ENCODE measurements at places on chromosomes 4 and X.

DNA sequence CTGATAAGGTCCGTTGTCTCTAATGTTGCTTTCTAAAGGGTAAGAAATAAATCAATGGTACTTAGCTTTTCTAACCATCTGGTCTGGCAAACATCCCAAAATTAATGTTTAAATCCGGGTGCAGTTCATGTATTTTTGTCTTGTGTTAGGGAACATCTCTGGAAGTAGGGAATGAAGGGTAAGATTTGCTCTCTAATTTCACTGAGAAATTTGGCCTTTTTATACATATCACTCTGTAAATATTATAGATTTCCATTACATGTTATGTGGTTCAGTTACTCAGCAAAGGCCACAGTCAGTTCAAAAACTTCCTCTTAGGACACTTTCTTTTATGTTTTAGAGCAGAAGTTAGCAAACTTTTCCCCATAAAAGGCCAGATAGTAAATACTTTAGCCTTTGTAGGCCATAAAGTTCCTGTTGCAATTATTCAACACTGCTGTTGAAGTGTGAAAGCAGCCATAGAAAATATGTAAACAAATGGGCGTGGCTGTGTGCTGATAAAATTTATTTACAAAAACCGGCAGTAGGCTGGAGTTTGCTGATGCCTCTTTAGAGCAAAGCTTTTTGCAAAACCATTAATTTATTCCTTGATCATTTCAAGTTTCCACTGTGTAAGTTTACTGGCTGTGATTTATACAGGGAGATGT is 218.1 kb downstream of the ANTXR2 start:
- no peak for DNase-seq

GRCh38 chrX:68988865-68989264 is 160.0 kb downstream of the EFNB1 start:
- no peak for DNase-seq

GRCh38 chrX:39689376-39690104 is 408.2 kb downstream of the BCOR start:
- DNase-seq = no peak

GRCh38 chrX:55767100-55767499 is 49.6 kb downstream of the RRAGB start:
- no peak for DNase-seq

GRCh38 chrX:77788050-77788449 is 2.0 kb upstream of the ATRX start:
- no peak for DNase-seq

GRCh38 chr4:62930884-62931283 is 1478.4 kb downstream of the TECRL start:
- no peak for DNase-seq

DNA sequence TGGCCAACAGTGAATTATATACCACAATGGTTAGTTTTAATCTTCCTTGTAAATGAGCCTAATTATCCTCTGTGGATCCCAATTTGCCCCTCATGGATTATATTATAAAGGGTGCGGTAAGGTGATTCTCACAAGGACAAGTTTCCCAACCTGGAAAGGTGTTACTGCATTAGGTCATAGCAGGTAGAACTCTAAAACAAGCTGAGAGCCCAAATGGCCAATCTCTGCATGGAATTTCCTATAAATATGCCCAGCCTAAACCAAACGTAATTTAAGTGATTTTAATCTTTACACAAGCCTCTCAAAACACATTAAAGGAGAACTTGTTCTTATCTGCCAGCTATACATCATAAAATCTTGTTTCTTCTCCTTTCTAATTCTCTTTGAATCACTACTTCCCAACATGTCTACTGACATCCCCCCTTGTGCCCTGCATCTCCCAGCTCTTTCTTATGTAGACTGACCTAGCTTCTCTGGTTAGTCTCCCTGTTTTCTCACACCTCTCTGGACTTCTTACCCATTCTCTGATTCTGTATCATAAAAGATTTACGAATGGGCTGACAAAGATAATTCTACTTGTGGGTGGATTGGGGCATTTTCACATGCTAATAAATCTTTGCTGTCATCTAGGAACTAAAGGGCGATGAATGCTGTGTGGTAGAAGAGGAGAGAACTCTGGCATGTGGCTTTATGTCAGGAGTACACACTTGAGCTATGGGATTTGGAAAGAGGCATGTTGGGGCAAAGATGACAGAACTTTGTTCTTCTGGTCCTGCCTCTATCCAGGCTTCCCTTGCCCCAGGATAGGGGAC is 94.3 kb upstream of the PGRMC2 start:
- no peak for DNase-seq

DNA sequence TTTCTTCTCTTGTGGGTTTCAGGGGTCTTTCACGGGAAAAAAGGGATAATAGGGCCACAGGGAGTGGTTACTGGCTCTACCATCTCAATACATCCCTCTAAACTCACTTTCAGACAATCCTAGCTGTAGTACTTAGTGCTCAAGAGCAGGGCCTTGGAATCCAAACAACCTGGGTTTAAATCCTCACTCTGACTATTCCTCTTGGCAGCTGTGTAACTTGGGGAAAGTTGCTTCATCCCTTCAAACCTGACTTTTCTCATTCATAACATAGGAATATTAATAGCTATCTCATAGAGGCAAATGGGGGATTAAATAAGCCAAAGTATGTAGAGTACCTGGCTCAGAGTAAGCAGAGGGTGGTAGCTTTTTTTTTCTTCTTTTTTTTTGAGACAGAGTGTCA is 32.4 kb downstream of the CCNG2 start:
- no peak for DNase-seq

GRCh38 chr4:26108054-26108453 is 194.0 kb downstream of the SMIM20 start:
- no peak for DNase-seq

DNA sequence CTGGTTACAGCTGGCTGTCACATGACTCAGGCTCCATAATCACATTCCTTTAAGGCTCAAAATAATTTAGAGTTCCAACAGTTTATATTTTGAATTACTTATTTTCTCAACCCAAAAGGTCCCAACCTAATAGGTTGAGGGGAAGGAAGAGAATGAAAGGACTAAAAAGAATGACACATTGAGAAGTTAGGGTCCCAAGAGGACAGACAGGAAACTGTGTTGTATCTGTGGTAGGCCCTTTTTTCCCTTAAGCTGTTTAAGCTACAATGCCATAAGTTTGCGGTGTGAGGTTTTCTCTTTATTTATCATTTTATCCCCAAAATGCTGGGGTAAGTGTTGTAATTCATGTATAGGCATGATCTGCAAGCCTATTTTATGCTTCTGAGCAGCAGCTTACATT is 290.2 kb downstream of the ZNF674 start:
- no peak for DNase-seq

DNA sequence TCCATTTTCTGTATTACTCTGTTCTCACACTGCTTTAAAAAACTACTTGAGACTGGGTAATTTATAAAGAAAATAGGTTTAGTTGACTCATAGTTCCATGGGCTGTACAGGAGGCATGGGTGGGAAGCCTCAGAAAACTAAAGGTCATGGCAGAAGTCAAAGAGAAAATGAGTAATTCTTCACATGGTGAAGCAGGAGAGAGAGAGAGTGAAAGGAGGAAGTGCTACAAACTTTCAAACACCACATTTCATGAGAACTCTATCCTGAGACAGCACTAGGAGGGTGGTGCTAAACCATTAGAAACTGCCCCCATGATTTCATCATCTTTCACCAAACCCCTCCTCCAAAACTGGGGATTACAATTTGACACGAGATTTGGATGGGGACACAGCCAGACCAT is 108.0 kb upstream of the PBDC1 start:
- no peak for DNase-seq

DNA sequence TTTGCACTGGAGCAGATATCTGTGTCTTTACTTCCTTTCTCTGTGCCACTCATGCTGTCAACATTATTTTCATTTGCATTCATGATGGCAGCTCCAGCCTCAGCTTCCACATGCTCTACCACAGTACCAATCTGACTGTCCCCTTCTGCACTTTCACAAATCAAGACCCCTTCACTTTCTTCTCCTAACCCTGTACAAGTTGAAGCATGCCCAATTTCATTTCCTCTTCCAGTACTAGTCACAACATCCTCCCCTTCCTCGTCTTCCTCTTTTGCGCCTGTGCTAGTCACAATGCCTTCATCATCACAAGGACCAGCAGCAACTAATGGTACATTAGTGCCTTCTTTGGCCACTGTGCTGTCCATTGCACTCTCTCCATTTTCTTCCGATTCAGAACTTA is 26.5 kb downstream of the BOD1L1 start:
- DNase-seq = no peak

GRCh38 chrX:1450361-1451161 is 2.1 kb downstream of the ASMTL start:
- no peak for DNase-seq

DNA sequence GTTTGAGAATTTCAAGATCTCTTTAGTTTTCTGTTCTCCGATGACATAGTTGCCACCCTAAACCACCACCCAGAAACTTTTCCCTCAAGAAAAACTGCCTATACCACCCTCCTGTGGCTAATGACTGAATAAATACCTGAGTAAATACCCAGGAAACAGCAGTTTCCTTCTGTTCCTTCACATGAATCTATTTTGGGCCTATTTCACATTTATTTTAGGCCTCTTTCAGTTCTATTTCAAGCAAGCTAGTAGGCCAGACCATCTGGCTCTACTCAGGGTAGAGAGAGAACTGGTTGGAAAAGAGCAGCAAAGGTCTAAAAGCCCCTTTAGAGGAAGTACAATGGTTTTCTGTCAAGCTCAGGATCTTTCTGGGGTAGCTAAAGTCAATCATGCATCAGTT is 23.4 kb downstream of the ARHGEF9 start:
- no peak for DNase-seq

DNA sequence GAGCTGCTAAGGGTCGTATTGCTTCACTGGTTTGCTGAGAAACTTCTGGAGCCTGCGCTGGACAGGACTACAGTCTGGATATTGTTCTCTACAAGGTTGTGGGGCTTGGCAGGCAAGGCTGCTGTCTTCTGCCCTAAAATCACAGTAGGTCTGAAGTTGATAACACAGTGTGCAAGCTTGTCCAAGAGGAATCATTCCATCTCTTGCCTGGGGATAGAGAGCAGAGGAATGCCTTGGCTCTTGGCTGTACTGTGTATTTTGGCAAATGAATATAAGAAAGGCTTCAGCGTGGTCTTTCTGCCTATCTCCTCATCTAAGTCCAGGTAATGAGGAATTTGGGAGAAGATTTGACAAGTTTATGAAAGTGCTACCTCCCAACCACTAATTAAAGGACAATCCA is 9.4 kb upstream of the RASL11B start:
- no peak for DNase-seq

- no peak for DNase-seq
These were observed 169.1 kb downstream of the LDB2 start for GRCh38 chr4:16729336-16729735.

DNA sequence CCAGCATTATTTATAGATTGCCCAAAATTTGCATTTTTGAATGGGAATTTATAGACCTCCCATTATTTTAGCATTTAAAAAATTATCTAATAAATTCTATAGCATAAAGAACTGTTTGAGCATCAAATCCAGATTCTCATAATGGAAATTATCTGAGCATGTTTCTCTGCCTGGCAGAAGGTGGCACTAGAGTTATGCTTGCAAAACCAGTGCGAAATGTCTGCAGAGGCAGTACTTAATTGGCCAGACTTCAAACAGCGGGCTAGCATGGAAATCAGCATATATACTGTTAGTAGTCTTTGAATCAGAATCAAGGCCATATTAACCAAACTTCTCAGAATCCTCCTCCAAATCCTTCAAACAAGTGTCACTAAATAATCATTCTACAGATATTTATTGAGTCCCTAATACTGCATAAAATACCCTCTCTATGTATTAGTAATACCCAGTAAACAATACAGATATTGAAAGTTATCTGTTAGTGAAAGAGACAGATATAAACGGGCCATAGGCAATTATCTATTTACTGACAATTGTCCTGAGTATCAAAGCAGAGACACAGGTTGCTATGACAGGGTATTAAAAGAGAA is 78.7 kb upstream of the DCLK2 start:
- DNase-seq = no peak

- DNase-seq = no peak
These were observed 49.0 kb downstream of the AMMECR1 start for GRCh38 chrX:110268886-110269285.

DNA sequence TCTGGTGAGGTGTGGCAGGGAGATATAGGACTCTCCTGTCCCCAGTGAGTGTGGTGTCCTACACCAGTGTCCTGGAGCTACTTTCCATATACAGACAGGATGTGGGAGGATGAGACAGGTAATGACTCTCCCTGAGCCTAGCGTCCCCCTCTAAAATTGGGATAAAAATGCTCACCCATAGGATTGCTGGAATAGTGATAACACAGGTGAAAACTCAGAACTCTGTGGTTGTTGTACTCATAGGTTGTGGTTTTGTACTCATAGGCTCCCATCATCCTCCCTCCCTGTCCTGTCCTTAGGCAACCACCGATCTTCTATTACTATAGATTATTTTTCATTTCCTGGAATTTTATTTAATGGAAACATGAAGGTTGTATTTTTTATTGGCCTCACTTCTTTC is 60.7 kb upstream of the NXF3 start:
- DNase-seq = no peak

- no peak for DNase-seq
These were observed 490.2 kb downstream of the TLL1 start for GRCh38 chr4:166363198-166363597.

GRCh38 chr4:6912441-6912840 is 2.8 kb downstream of the TBC1D14 start:
- no peak for DNase-seq

- no peak for DNase-seq
These were observed 343.8 kb downstream of the GBA3 start for GRCh38 chr4:23036503-23036902.

GRCh38 chr4:156901871-156902270 is 69.7 kb downstream of the PDGFC start:
- DNase-seq = no peak
